ENCODE measurements at places on chromosomes 6 and 20.

- DNase-seq, result peak; percentile 17
Measured at GRCh38 chr20:32236048-32236533, 28.4 kb downstream of the POFUT1 start.

GRCh38 chr6:92125681-92126080 lies 1293.7 kb downstream of the EPHA7 start:
- DNase-seq, result no peak

- no peak for DNase-seq
Measured at GRCh38 chr6:142242269-142242668, 59.5 kb upstream of the ADGRG6 start.

- DNase-seq, result no peak
Measured at GRCh38 chr6:76326871-76327270, 254.4 kb upstream of the IMPG1 start.

DNA sequence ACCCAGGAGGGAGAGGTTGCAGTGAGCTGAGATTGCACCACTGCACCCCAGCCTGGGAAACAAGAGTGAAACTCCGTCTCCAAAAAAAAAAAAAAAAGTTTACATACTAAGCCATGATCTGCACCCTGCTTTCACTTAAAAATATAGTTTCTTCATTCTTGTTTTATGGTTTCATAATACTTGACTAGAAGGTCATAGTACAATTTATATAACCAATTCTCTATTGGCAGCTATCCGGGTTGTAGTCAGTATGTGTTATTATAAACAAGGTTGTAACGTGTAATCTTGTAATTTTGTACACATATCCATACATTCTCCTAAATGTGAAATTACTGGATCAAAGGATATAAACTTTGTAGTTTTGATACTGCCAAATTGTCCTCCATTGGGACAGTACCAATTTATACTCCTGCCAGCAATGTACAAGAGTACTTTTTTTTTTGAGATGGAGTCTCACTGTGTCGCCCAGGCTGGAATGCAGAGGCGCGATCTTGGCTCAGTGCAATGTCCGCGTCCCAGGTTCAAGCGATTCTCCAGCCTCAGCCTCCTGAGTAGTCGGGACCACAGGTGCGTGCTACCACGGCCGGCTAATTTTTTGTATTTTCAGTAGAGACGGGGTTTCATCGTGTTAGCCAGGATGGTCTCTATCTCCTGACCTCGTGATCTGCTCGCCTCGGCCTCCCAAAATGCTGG lies 144.8 kb downstream of the GJA10 start:
- DNase-seq, result no peak

DNA sequence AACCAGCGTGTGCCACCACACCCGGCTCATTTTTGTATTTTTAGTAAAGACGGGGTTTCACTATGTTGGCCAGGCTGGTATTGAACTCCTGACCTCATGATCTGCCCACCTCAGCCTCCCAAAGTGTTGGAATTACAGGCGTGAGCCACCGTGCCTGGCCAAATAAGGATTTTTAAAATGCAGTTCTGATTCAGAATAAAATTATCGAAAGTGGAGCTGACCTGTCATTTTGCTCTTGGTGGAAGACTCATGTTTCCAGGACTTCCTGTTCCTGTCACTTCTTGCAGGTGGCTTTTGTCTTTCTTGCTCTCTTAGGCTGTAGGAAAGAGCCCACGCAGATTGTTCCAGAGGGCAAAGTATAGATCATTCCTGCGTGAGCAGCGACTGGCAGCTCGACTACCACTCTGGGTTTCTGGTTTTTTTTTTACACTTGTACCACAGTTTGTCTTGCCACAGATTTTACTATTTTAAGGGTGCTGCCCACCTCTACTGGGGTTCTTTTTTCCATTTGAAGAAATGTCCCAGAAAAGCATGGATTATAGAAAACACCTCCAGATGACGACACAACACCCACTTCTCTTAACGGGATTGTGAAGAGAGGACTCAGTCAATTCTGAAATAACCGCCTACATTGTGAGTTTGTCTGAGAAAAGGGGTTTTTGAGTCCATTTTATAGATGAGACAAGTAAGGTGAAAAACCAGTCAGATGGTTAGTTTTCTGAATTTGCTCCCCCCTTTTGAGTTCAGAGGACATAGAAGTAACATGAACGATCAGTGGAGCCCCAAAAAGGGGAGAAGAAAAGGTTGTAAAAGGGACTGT lies 7.5 kb downstream of the JARID2 start:
- no peak for DNase-seq

- DNase-seq, result peak; percentile 63
Measured at GRCh38 chr20:31894980-31895675, 24.7 kb downstream of the TTLL9 start.

- DNase-seq, result no peak
Measured at GRCh38 chr20:58707770-58708169, 15.2 kb downstream of the NPEPL1 start.

DNA sequence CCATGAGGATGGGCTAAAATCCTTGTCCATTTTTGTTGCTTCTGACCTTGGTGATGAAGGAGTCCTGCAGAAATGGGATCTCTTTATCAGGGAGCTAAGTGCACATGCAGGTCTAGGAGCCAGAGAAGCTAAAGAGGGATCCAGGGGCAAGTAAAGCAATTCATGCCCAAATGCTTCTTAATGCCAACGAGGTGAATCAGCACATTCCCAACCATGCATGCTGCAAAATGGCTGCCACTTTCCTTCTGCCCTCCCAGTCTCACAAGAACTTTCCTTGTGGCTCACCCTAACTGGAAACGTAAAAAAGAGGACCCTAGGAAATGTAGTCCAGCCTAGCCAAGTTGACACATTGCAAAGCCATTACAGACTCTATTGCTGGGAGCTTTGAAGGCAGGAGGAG lies 298.4 kb downstream of the MAFB start:
- DNase-seq, result no peak

DNA sequence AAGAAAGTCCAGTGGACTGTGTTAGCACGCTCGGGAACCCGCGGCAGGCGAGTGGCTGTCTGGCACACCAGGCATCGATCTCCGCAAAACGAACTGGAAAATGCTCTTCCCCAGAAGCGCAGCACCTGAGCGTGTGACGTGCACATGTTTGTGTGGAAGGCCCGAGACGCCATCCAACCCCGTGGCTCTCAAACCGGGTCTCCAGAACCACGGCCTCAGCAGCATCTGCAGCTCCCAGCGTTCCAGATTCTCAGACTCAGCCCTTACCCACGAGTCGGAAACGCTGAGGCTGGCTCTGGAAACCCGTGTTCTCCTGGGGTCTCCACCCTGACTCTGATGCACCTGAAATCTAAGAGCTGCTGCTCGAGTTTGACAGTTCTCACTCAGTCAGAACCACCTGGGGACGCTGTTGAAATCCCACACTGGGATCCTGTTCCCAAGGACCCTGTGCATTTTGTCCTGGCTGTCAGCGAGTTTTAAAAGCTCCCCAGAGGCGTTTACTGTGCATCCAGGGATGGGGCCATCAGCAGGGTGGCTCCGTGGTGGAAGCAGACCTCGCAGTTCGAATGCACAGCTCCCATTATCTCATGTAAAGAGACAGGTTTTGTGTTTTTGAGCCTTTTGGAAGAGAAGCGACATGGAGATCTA lies 69.0 kb downstream of the DLL1 start:
- DNase-seq, result peak; percentile 3

GRCh38 chr6:102549221-102549874 lies 1155.8 kb downstream of the GRIK2 start:
- no peak for DNase-seq

- DNase-seq, result no peak
Measured at GRCh38 chr6:111936718-111937117, 63.5 kb upstream of the FYN start.

DNA sequence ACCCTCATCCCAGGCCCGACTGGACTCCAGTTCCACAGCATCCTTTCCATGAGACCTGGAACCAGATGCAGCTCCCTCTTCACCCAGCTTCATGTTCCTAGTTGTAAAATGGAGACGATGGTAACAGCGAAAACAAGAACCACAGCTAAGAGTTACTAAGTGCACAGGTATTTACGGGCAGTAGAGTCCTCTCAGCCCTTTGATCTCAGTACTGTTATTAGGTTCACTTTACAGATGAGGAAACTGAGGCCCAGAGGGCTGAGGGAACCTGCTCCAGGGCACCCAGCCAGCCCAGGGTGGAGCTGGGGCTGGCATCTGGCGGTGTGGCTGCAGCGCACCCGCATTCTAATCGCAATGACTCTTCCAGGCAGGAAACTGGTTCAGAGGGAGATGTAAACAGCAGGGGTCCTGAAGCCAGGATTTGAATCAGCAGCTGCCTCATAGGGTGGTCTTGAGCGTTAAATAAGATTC lies 858 bp downstream of the BCAS1 start:
- DNase-seq, result no peak

DNA sequence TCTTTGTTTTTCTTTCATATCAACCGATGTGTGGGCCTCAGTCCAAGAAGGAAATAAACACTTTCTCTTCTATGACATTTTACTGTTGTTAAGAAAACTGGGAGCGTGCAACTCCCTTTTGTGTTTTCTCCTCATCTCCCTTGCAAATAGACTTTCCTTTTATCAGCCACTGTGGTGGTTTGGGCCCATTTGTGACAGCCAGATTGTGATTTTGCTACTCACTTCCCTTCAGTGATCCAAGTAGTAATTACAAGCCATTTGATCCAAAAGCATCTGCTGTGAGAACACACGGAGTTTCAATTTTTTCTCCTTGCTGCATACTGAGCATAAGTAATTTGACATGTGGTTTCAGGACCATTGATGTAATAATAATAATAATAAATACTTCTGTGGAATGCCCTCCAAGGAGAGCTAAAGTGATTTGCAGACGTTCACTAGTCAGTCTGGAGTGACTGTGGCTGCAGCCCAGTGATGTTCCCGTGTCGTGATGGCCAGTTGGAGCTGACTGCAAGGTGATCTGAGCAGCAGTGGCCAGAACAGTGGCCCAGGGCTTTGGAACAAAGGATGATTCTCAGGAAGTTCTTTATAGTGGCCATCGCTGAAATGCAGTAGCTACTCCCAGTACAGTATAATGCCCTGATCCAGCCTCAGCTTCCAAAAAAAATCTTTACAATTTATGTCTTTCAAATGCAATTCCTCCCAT lies 91.9 kb upstream of the CLDN20 start:
- DNase-seq, result no peak

DNA sequence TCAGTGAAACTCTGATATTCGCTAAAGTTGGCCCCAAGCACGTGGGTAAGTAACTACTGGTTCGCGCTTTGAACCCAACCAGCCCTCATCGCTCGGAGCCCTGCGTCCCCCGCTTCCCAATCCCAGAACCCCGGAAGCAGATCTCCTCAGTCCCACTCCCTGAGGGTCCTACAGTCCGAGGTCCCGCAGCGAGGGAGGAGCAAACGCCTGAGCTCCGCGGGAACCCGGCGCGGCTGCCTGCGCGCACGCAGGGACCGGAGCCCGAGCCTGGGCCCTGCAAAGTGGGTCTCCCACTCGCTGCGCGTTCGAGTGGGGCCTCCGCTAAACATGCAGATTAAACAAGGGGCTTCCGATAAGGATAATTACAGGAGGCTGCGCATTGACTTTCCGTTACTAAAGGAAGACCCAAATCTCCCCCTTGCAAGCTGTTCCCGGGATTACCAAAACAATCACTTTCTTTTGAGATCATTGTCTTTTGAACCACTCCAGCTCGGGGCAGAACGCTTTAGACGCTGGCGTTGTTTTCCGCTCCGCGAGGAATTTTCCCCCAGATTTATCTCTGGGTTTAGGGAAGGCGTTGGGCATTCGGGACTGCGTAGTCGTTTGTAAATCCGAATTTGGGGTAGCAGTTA lies 1.3 kb upstream of the VSX1 start:
- DNase-seq, result no peak

GRCh38 chr6:148287623-148288333 lies 54.9 kb upstream of the SASH1 start:
- no peak for DNase-seq

GRCh38 chr6:32888576-32888975 lies 34.6 kb downstream of the PSMB9 start:
- no peak for DNase-seq

DNA sequence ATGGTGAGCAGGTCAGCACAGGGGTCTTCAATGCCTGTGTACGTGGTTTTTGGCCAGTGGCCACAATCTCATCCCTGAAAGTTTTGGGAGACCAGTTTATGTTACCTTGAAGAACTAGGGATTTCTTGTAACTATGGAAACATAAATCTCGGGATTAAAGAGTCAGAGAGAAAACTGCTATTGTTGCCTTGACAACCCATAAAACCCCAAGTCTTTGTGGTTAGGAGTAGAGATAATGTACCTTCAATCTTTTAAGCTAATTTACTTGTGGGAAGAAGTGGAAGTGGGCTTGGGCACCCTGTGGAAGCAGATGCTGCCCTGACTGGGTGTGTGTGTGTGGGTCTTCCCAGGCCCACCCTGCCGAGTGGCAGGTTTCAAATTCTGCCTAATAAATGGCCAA lies 46.1 kb upstream of the ZNF831 start:
- DNase-seq, result no peak

GRCh38 chr20:48845721-48846306 lies 18.0 kb upstream of the PREX1 start:
- no peak for DNase-seq

- no peak for DNase-seq
Measured at GRCh38 chr6:129609635-129610034, 100.3 kb downstream of the ARHGAP18 start.

DNA sequence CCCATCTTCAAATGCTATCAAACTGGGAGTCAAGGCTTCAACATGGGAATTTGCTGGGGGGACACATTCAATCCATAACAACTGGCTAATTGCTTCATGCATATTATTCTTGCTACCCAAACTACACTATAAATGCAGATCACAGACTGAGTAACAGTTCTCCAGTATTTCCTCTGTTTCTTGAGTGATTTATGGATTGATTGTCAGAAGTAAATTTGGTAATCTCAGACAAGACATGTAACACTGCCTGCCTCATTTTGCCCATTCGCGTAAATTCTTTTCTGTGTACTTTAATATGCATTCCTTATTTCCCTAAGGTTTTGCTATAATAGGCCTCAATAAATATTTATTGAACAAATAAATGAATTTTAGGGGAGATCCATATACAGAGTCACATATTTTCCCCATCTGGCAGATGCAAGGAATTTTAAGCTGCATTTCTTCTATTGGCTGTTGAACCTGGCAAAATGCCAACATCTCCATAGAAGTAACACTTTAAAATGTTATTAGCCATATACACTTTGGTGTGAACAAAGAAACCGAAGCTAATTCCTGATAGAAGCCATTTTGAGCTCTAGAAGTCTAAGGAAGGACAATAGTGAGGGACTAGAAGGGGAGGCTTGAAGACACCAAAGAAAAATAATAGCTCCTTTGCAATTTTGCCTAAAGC lies 98.2 kb downstream of the QRSL1 start:
- no peak for DNase-seq

DNA sequence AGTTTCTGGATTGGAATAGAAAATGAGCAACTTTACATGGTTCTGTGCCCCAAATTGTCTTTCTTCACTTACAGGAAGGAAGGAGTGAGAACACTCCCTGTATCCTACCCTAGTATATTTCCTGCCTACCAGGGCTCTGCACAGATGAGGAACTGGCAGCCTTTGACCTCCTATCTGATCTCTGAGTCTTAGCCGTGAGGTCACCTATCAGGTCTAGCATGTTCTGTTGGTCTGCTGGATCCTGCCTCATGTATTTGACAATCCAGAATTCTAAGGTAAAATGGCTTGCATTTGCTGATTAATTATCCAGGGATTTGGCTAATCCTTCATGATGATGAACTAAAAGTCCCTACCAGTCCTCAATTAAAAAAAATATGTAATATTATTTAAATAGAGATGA lies 35.0 kb upstream of the TRAM2 start:
- DNase-seq, result no peak
